ENCODE measurements at places on chromosomes 7 and 10.

- DNase-seq: no peak
These were observed 13.5 kb downstream of the AHR start for GRCh38 chr7:17311952-17312351.

DNA sequence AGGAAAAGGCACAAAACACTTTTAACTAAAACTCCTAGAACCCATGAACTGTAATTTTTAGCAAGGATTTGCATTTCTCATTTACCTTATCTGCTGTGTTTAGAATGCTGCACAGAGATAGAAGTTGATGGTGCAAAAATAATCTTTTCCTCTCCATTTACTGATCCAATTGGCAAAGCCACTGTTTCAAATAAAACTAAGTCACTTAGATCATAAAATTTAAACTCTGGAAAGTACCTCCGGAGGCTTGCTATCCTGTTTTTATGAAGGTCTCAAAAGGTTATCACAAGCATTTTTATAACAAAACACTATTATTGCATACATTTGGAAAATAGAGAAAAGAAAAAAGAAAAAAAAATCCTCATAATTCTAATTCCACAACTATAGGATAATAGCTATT, 7.6 kb downstream of the CPA2 start:
- DNase-seq: no peak

DNA sequence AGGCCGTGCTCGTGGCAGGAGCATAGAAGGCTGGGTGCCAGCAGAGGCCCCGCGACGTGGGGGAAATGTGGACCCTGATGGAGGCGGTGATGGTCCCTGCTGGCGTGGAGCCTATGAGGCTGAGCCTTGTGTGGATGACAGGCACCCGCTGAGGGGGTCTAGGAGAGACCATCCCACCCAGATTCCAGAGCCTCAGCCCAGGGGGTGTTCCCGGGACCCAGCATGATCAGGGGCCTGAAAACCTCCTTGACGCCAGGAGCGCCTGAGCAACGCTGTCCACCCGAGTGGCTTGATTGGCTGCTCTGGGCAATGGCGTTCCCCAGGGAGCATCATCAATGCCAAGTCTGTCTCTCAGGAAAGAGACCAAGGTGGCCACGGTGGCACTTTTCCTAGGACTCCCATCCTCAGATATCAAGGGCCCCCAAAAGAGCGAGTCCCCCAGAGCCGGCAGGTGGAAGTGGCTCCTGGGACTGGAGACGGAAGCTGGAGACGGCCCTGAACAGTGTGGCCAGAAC, 61.1 kb downstream of the PWWP2B start:
- DNase-seq: no peak

DNA sequence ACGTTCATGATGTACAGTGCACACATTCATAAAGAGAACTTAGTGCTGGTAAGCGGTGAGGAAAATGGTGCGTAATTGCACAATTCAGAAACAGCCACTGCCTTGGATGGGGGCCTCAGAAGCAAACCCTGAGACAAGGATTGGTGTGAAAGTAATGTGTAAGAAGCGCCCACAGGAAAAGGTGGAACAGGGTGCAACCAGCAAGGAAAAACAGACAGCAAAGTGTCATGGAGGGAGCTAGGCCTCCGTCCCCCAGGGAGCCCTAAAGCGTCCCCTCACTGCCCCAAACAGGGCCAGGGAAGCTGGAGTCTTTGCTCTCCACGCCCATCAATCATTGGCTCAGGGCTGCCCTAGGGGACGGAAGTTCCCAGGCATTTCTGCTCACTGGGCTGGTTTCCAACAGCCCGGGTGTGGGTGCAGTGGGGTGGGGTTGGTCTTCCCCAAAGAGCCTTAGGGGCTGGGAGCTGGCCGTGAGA, 9.6 kb upstream of the C10orf105 start:
- DNase-seq: no peak

DNA sequence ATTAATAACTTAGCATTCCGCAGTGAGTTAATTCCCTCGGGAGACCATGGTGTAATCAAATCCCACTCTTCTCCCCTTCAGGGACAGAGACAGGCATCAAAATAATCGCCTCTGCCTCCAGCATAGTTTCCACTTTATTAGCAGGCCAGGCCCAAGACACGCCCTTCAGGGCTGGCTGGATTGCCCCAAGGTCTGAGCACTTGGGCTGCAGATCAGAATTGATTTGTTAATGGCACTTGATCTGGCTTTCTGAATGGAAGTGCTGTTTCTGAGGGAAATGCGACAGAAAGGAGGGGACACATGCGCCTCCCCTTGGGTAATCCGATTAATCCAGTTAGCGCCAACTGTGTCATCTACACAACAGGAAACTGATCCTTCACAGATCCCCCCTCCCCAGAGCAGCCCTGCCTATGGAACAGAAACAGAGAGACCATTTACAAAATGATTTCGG, 15.6 kb downstream of the CHAT start:
- no peak for DNase-seq

DNA sequence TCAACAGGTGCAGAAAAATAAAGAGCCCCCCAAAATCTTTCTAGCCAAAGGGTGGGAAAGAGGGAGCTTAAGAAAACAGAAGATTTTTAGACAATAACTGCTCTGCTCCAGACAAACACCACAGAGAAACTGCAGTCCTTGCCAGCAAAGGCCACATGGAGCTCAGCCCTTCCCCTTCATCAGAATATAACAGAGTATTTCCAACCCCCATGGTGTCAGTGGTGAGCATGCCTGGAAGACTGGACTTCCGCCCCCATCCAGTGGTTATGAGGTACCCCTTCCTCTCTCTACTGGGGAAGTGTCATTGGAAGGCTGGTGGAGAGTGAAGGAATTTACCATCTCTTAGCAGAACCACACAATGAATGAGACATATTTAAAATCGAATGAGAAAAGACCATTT, 1007.3 kb upstream of the CELF2 start:
- no peak for DNase-seq

- DNase-seq: peak; percentile 93
These were observed 33.9 kb upstream of the EEPD1 start for GRCh38 chr7:36119005-36119706.

GRCh38 chr7:106367018-106367420, 82.2 kb upstream of the NAMPT start:
- DNase-seq: peak; percentile 45

GRCh38 chr10:128526791-128527375, 400.7 kb upstream of the MKI67 start:
- DNase-seq: no peak

DNA sequence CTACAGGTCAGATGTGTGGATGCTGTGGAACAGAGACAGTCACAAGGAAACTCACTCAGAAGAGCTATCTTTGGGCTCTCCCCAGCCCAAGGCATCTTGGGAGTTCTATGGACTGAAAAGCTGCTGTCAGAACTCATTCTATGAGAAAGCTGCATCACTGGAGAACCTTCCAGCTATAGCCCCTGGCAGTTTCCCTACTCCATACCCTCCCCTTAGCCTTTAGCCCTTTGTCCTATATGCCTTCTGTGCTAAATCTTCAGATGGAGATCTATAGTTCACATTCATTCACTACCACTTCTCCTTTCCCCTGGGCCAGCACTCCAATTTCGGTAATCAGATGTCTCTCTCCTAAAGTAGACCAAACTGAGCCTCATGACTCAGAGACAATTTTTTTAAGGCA, 6.9 kb downstream of the WNT8B start:
- no peak for DNase-seq

- DNase-seq: no peak
These were observed 828.7 kb downstream of the TYW1 start for GRCh38 chr7:67825356-67825755.

- no peak for DNase-seq
These were observed 38.4 kb downstream of the ADRB1 start for GRCh38 chr10:114081911-114082583.

GRCh38 chr7:92520024-92520423, 8.3 kb downstream of the PEX1 start:
- no peak for DNase-seq

DNA sequence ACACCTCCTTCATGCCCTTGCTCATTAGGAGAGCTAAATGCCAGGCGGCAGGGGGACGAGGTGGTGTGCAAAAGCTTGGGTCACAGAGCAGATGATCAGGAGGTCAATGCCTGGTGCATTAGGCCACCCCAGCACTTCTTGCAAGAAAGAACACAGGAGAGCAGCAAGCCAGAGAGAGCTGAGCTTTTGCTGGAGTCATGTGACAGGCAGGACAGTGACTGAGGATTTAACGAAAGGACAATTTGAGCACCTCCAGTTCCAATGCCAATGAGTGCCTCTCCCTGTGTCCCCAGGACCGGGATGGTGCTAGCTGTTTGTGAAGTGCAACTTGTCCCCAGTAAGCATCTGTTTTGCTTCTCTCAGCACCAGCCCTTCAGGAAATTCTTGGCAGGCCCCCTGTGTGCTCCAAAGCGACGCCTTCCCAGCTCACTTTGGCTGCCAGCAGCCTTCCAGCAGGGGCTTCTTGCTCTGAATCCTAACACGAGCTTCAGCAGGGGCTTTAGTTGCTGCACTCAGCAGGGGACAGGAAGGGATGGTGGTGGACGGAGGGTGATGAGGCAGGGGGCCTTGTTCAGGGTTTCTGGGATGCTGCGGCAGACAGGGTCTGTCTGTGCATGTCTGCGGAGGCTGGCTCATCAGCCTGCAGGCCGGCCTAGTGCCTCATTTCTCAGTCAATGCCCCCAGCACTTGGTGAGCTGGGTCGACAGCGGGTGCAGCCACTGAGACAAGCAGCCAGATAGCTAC, 368.1 kb downstream of the RPS24 start:
- DNase-seq: no peak

- DNase-seq: no peak
These were observed 144.6 kb upstream of the RHEB start for GRCh38 chr7:151664268-151664667.

DNA sequence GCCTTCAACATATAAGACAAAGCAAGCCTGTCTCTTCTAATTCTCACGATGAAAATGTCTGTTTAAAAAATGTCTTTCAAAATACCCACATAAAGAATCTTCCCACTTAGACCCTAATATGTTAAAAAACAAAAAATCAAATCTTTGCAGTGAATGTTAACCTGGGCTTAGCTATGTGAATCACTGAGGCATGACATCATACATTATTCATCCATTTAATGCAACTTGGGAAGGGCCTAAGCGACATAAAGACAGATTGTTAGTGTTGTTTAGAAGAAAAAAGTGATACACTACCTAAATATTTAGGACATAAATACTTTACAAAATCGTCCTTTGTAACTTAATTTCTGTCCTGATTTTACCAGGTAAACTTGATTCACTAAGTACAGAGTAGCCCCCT, 648.5 kb upstream of the NRP1 start:
- no peak for DNase-seq

DNA sequence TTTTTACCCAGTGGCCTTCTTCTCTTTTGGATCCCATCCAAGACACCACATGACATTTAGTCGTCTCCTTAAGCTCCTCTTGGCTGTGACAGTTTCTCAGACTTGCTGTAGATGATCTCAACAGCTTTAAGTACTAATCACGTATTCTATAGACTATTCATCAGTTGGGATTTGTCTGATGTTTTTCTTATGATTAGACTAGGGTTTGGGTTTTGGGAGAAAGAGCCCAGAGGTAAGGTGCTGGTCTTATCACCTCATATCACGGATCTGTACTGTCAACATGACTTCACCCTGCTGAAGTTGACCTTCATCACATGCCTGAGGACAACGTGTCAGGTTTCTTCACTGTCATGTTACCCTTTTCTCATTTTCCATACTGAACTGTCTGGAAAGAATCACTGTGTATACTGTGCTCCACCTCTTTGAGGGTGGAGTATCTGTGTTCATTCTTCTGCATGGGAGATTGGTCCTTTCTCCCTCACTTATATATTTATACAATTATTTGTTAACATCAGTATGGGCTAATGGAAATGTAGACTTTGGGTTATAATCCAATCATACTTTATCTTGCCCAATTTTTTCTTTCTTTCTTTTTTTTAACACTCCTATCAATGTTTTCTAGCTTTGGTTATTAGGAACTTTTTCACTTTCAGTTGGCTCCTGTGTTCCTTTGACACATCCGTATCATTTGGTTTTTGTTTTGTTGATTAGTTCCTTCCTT, 6.4 kb upstream of the HKDC1 start:
- DNase-seq: no peak

GRCh38 chr10:28910956-28911355, 233.6 kb downstream of the BAMBI start:
- no peak for DNase-seq

DNA sequence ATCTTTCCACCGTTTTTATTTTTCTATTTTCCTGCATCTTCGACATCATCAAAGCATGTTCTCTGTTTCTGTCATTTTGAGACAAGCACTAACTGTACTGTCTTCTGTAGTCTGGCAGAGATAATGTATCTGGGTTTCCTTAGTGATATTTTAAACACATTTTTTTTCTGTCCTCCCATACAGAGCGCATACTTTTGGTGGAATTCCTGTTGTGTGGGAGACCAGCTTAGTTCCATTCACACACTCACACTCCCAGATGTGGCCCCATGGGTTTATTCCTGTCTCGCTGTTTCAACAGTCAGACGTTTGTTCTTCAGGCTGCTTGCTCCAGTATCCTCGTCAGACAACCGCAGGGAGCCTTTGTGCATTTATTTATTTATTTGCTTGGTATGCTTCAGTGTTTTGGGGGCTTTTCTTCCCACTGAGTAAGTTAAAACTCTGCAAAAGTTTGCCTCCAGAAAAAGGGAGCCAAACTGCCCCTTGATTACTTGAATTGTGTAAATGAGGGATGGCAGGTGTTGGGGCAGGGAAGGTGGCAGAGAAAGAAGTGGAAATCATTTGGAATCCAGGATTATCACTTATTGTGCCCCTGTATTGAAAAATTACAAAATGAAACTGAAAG, 456.8 kb upstream of the KLF6 start:
- peak; percentile 94 for DNase-seq

DNA sequence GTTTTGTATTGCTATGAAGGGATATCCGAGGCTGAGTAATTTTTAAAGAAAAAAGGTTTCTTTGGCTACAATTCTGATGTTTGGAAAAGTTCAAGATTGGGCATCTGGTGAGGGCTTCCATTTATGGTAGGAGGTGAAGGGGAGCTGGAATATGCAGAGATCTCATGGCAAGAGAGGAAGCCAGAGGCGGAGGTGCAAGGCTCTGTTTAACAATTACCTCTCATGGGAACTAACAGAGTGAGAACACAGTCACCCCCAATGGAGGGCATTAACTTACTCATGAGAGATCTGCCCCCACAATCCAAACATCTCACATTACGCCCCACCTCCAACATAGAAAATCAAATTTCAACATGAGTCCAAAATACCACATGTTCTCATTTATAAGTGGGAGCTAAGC, 62.0 kb downstream of the AKR1D1 start:
- no peak for DNase-seq

DNA sequence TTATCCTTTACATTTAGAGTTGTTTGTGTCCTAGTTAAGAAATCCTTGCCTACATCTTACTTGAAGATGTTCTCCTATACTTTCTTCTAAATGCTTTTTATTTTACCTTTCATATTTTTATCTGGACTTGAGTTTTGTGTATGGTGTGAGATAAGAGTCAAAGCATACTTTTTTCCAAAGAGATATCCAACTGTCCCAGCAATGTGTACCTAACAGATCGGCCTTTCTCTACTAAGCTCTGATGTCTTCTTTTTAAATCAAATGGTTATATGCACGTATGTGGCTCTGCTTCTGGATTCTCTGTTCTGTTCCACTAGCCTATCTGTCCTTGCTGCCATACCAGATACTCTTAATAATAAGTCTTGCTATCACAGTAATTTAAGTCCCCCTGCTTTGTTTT, 7.2 kb downstream of the IKZF5 start:
- DNase-seq: no peak

GRCh38 chr10:3046981-3047547, 20.3 kb upstream of the PFKP start:
- DNase-seq: no peak

GRCh38 chr10:133422223-133422806, 2.1 kb downstream of the SPRN start:
- DNase-seq: no peak

Data from LHCN-M2 (cell line).